Fibroblast of pulmonary artery (primary cell): ENCODE measurements at places on chromosomes 3 and 15.

DNA sequence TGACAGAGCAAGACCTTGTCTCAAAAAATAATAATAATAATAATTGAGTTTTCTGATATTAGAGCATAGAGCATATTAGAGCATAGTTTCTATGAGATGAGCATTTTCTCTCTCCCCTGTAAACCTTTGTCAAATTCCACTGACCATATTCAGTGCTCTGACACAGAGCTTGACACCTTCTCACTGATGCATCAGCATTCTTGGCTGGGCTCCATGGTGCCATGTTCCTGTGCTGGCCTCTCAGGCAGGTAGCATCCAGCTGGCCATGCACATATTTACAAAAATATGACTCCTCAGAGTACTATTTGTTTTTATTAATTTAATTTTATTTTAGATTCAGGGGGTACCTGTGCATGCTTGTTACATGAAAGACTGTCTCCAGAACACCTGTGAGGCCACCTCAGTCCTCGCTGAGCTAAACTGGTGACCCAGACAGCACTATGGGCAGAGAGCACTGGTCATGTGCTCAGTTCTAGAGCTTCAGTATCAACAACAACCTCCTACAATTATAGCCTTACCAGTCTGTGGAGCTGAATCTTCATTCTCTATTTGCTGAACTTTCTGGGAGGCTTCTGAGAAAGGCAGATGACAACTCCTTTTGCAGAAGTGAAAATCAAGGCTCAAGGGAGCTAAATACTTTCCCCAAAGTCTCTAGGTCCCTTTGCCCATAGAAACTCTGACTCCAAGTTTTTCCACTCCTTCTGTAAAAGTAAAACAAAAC lies 21.6 kb upstream of the SLC28A2 start:
- DNase-seq, result no peak

GRCh38 chr15:74906450-74907162 lies at the start of gene FAM219B:
FAM219B (minus strand) TSS chr15:74906851; CDS start chr15:74906800, 51 bp downstream.
- peak; percentile 86 for DNase-seq

- DNase-seq, result no peak
Observed at GRCh38 chr3:111610612-111611054, 15.5 kb upstream of the ZBED2 start.

- DNase-seq, result no peak
Observed at GRCh38 chr3:169327546-169328356, 335.8 kb downstream of the MECOM start.

DNA sequence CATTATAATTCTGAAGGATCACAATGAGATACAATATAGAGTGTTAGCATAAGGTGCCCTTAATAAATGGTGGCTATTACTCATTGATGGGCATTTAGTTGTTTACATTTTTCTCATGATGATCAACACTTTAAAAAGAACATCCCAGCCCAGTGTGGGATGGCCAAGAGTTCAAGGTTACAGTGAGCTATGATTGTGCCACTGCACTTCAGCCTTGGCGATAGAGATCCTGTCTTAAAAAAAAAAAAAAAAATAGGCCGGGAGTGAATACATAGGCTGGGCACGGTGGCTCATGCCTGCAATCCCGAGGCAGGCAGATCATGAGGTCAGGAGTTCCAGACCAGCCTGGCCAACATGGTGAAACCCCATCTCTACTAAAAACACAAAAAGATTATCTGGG lies 1.6 kb upstream of the FXR1 start:
- DNase-seq, result no peak

DNA sequence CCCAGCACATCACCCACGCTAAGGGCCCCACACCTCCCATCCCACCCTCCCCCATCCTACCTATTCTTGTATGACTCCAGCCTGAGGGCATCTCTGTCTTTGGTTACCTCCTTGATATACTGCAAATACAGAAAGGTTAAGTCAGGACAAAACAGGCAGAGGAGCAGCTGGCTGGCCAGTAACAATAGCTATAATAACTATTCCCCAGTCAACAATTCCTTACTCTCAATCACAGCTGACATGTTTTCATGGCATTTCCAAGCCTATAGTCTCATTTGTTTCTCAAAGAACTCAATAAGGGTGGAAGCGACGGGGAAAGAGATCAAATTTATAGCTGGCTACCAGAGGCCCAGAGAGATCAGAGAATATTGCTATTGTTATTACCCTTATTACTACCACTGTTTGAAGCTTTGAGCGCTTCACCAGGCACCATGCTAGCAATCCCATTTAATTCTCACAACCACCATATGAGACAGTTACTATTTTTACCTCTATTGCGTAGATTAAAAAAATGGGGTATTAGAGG lies 93.0 kb upstream of the C2CD4B start:
- no peak for DNase-seq

- no peak for DNase-seq
Observed at GRCh38 chr3:50806806-50807205, 132.1 kb downstream of the DOCK3 start.

DNA sequence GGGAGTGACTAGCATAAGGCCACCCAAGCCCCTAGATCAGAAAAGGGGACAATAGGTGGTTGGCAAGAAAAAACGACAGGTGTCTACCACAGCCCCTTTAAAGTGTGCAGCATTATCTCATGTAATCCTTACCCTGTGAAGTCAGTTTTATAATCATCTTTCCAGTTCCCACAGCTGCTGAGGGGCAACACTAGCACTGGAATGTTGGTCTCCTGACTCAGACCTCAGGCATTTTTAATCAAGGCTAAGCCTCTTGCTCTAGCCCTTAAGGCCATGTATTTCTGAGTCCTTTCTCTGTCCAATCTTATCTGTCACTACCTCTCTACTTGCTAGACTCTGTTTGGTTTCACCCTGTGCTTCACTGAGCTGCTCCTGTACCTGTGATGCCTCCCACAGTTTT lies 171.7 kb downstream of the TLE3 start:
- DNase-seq, result peak; percentile 20

DNA sequence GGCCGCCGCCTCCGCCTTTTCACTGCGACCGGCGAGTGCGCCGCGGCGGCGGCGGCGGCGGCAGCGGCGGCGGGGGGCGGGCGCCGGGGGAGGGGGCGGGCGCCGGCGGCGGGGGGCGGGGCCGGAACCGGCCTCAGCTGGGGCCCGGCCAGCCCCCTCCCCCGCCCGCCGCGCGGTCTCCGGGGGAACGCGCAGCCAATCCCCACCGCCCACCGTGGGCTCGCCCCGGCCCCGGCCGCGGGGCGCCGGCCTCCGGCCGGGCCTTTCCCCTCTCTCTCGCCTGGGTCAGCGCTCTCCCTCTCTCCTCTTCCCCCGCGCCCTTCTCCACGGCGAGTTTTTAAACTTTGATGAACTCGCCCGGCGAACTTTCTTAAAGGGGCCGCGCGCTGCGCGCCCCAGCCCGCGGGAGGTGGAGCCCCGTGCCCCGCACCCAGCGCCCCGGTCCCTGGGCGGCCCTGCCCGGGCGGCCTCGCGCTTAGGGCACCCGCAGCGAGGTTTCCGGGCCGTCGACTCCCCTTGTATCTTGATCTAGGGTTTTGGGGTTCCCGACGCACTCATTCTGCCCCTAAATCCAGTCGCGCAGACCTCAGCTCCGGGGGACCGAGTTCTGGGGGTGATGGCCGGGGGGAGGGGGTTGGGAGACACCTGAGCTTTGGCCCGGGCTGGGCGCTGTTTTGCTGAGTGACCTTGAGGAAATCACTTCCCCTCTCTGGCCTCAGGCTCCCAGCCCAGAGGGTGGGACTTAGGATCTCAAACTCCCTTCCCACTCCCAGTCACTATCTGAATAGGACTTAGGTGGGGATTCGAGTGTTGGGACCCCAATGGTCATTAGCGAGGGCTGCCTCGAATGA lies at the start of gene RBPMS2:
Gene RBPMS2, minus strand, starts transcription at position 39 of the 851 bp plus-strand sequence. CDS start 270 bp downstream, outside the sequence.
- DNase-seq, result peak; percentile 8

GRCh38 chr3:29906906-29907305 lies 626.0 kb downstream of the RBMS3 start:
- DNase-seq, result peak; percentile 17

- no peak for DNase-seq
Observed at GRCh38 chr3:112459750-112460149, 39.5 kb downstream of the BTLA start.

GRCh38 chr3:56800130-56800831 lies 1.5 kb downstream of the ARHGEF3 start:
- DNase-seq, result no peak

- DNase-seq, result no peak
Observed at GRCh38 chr3:26960382-26960781, 337.8 kb downstream of the LRRC3B start.

DNA sequence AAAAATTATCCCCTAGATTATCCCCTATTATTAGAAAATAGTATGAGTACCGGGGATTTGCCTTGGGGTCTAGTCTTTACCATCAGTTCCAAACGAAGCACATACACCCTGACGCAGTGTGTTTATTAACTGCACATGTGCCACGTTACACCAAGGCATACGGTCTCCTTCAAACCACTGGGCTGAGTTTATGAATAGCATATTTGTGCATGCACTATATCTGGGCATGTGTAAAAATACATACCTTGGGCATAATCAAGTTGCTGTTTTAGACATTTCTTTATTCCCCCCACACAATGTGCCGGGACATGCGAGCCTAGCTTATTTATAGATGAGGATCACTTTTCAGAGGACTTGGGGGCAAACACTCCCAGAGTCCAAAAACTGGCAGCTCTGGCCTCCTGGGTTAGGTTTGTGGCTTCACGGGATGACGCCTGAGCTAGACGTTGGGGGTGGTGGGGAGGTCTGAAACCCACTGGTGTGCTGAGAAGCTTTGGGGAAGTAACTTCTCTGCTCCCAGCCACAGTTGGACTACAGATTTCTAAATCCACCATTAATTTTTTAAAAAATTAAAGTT lies 16.2 kb downstream of the IGDCC4 start:
- DNase-seq, result no peak

DNA sequence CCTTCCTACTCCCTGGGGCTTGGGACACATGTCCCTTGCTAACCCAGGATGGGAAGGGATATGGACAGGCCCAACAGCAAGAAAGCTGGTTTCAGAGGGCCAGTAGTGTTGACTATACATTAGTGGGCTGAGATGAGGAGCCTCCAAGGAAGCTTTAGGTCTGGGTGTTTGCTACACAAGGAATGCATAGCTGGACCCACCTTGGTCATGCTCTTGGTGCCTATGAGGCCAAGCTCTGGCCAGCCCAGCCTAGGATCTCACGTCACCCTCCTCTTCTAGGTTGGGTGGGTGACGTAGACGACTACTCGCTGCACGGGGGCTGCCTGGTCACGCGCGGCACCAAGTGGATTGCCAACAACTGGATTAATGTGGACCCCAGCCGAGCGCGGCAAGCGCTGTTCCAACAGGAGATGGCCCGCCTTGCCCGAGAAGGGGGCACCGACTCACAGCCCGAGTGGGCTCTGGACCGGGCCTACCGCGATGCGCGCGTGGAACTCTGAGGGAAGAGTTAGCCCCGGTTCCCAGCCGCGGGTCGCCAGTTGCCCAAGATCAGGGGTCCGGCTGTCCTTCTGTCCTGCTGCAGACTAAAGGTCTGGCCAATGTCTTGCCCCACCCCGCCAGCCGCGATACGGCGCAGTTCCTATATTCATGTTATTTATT lies 653 bp upstream of the WDR6 start:
- DNase-seq, result peak; percentile 63

GRCh38 chr15:93932164-93932776 lies 299.1 kb upstream of the MCTP2 start:
- DNase-seq, result no peak

DNA sequence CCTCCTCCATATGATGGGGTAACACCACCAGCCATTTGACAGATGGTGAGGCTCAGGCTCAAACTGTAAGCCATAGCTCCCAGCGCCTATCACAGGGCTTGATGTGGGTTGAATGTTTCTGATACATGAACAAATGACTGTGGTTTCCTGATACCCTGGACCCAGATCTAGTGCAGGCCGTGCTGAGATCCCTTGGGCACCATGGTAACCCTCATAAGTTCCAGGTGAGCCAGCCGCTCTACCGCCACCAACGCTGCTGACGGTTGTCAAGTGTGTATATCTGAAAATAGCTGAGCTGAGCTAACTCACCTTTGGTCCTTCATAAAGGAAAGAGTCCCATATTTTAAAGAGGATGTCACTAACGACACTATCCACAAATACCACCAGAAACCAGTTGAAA lies 74.5 kb downstream of the TBC1D2B start:
- no peak for DNase-seq

DNA sequence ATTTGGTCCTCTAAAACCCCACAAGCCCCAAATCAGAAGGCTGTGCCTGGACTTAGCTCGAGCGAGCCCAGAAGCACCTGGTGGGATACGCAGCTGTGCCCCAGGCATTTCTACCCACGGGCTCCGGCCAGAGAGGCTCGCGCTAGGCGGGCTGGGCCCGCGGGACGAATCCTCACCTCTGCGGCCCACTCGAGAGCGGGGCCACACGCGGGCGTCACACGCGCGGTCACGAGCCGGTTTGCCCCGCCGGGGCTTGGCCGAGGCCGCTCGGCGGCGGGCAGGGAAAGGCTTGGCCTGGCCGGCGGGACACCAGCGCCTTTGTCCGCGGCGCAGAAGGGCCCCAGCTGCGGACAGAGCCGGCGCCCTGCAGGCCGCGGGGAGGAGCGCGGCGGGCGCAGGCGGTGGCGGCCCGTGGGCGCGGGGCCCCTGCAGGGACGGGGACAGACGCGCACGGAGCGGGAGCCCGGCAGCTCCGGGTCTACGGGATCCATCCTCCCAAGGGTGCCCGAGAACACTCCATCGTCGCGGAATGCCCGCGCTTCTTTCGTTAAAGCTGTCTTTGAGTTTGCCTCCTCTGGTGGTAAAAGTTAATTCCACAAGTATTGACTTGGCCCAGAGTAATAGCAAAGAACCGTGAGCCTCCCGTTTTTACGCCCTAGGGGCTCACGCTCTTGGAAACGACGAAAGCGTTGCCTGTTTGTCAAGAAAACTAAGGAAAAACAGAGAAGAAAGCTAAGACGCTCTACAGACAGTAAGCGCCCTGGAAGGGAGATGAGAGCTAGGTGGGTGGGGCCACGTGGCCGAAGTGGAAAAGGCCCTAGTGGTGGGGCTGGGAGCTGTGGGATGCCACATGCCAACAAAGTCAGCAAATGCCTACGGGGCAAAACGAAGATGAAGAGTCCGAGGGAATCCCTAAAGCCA lies 26.4 kb downstream of the TYRO3 start:
- DNase-seq, result peak; percentile 69

DNA sequence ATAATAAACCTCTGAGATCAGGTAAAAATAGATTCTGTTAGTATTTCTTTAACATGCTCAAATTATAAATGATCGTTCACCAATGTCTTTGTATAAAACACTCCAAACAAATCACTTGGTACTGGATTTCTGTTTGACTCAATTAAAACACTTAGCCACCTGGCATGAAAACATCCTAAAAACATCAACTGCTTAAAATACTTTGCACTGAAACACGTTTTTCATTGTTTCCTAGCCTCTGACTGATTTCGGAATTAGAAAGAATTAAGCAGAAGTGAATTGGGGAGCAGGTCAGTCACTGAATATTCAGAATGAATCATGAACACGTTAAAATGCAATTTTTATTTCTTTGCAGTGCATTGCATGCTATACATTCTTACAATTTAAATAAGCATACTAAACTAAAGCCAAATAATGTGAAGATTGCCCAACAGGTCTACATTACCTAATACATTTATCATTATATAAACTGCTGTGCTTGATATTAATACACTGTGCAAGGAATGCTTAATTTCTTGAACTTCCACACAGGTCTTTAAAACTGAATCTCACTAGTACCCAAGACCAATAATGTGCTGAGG lies 1.6 kb downstream of the THRB start:
- DNase-seq, result no peak

GRCh38 chr3:78858174-78858573 lies 909.6 kb downstream of the ROBO1 start:
- DNase-seq, result no peak

GRCh38 chr3:187185759-187186158 lies 11.5 kb upstream of the RTP1 start:
- no peak for DNase-seq

GRCh38 chr3:194723846-194724618 lies 38.3 kb downstream of the FAM43A start:
- DNase-seq, result no peak
